ENCODE measurements at places on chromosomes 6 and 20.
A peak's percentile ranks its signal among the peaks of the same experiment; 100 is the strongest.

GRCh38 chr20:21028921-21029320 is 77.2 kb downstream of the LINC00237 start:
- DNase-seq, result no peak

- DNase-seq, result no peak
These were observed 5.3 kb upstream of the ASIP start for GRCh38 chr20:34235875-34236274.

- peak; percentile 93 for DNase-seq
These were observed 3.6 kb upstream of the MICA start for GRCh38 chr6:31399589-31400466.

DNA sequence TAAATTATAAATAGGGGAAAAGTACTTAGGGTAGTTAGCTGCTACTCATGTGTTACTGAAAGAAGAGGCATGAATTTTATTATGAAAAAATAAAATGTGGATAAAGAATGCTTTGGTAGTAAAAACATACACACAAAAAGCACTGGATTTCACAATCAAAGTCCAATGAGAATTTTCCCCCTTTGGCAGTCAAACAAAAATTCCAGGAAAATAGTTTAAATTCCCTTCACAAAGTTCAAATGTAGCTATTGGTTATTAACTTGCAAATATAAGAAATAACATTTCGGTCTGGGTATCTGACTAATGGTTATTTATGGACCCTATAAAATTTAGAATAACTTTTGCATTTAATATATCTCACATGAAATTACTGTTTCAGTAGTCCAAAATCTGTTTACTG is 210.4 kb downstream of the FOXC1 start:
- no peak for DNase-seq

GRCh38 chr6:118709859-118710350 is 58.5 kb upstream of the CEP85L start:
- DNase-seq, result peak; percentile 95

GRCh38 chr20:19897891-19898290 is 119.3 kb upstream of the NAA20 start:
- DNase-seq, result no peak

- no peak for DNase-seq
These were observed 29.5 kb downstream of the RIOK1 start for GRCh38 chr6:7419065-7419464.

DNA sequence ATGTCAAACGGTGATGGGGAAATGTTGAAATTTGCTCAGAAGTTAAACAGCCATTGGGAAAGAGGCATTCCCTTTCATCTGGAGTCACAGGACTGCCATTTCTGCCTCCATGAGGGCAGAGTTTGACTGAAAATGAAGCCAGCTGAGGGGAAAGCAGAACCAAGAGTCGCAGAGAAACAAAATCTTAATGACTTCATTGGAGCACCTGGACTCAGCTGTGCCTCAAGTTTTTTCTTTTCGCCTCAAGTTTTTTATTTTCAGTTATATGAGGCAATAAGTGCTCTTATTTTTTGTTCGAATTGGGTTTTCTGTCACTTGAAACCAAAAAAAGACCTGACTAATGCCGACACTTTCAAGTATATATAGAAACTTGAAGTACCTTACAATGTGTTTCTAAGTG is 161.3 kb downstream of the PKHD1 start:
- no peak for DNase-seq

DNA sequence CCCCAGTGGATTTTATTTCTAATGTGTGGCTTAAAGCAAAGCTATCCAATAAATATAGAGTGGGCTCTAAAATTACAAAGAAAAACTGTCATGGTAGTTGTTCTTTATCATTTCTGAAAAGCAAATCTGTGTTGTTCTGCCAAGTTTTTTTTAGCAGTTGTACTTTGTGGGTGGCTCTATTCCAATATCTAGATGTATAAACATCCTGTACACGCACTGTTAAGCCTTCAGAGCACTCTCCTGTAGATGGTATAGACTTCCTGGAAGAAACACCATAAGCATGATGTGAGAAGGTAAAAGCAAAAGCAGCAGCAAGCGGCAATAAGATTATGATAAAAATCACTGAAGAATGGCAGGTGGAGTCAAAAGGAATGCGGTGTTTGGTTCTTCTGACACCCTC is 21.5 kb upstream of the TMEM30A start:
- DNase-seq, result no peak

GRCh38 chr6:163444077-163444476 is 29.6 kb downstream of the QKI start:
- no peak for DNase-seq

DNA sequence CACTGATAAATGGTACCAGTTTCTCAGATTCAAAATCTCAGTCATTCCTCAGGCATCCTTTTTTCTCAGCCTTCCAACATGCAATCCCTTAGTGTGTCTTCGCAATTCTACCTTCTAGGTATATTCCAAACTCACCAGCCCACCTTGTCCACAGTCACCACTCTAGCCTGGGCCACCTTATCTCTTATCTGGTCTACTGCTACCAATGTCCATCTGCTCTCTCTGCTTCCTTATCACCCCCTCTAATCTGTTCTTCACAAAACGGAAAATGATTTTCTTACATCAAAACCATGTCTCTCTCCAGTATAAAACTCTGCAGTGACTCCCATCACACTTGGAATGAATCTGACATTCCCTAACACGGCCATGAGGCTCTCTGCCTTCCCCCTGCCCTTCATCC is 91.9 kb downstream of the PREP start:
- DNase-seq, result no peak

GRCh38 chr6:142756215-142756630 is 188.8 kb downstream of the HIVEP2 start:
- no peak for DNase-seq

- peak; percentile 40 for DNase-seq
These were observed 50.8 kb downstream of the METTL24 start for GRCh38 chr6:110307368-110307767.

DNA sequence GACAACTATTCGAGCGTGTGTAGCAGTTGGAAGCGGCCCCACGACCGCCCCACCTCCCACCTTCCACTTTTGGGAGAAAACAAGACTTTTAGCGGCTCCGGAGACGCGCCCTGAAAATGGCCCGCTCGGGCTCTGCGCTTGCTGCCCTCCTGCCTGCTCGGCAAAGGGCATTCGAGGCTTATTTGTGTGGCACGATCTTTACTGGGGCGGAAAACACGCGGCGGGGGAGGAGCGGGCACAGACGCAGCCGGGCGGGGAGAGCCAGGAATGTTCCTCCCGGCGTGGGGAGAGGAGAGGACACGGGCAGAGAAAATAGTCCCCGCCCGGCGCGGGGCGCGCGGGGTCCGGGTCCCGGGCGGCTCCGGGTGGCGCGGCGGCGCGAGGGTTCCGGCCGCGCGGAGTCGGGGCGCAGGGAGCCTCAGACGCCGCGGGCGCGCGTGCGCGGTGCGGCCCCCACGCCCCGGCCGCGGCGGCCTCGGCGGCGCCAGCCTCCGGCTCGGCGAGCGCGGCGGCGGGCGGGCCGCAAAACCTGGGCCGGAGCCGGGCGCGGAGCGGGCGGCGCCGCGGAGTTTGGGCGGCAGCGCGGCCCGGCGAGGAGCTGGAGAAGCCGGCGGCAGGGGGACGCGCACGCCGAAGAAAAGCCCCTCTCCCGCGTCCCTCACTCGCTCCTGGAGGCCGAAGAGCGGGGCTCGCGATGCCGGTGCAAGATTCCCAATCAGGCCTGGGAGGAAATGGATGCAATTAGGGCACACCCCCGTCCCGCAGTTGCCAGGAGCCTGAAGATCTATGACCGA is 90.0 kb upstream of the ARID1B start:
- peak; percentile 84 for DNase-seq

DNA sequence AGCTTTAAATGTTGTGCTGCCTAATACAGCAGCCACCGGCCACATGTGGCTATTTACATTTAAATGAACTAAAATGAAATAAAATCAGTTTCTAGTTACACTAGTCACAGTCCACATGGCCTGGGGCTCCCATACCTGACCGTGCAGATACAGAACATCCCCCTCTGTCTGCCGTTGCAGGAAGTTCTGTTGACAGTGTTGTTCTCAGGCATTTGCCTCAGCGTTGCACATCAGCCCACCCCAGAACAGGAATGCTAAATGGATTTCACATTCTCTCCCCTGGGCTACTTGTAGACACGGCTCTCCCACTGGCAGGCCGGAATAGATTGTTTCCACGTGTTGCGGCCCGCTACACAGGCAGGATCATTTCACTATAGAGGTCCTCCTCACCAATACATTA is 26.3 kb downstream of the JAG1 start:
- no peak for DNase-seq

DNA sequence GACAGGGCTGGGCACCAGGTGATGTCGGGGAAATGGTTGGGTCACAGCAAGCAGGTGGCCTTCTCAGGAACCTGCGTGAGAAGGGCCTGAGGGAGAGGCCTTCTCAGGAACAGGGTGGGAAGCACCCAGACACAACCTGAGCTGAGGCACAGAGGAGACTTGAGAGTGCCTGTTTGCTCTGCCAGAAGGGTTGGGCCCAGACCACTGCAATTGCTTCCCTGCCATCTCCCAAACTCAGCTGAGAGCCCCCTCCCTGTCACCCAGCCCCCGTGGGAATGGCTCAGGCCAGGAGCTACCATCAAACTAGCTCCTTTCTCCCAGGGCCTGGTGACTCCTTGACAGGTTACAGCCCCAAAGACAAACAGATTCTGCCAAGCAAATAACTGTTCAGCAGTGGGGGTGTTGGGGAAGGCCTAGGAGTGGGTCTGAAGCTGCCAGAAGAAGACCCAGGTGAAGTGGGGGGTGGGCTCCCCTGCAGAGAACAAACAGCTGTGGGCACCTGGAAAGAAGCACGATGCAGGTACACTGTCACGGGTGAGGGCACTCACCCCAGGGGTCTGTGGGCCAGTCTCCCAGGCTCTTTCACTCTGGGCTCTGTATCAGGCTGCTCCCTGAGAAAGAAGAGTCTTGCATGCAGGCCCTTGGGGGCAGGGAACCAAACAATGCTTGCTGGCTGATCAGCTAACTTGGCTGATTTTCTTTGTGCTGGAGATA is 30.4 kb upstream of the SPDEF start:
- DNase-seq, result no peak

DNA sequence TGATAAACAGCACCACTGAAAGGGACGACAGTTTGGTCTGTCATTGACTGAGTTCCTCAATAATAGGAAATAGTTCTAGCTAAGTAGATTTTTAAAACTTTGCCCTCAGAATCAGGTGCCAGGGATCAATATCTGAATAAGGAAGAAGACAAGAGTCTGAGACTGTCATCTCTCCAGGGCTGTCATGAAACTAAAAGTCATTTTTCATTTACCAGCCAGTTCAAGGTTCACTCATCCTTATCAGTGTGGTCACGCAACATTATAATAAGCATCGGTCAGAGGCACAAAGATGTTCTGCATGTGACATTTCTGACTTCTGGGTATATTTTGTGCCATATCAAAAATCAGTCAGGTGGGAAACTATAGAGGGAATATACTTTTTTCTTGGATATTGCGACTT is 52.5 kb upstream of the E2F3 start:
- DNase-seq, result no peak

DNA sequence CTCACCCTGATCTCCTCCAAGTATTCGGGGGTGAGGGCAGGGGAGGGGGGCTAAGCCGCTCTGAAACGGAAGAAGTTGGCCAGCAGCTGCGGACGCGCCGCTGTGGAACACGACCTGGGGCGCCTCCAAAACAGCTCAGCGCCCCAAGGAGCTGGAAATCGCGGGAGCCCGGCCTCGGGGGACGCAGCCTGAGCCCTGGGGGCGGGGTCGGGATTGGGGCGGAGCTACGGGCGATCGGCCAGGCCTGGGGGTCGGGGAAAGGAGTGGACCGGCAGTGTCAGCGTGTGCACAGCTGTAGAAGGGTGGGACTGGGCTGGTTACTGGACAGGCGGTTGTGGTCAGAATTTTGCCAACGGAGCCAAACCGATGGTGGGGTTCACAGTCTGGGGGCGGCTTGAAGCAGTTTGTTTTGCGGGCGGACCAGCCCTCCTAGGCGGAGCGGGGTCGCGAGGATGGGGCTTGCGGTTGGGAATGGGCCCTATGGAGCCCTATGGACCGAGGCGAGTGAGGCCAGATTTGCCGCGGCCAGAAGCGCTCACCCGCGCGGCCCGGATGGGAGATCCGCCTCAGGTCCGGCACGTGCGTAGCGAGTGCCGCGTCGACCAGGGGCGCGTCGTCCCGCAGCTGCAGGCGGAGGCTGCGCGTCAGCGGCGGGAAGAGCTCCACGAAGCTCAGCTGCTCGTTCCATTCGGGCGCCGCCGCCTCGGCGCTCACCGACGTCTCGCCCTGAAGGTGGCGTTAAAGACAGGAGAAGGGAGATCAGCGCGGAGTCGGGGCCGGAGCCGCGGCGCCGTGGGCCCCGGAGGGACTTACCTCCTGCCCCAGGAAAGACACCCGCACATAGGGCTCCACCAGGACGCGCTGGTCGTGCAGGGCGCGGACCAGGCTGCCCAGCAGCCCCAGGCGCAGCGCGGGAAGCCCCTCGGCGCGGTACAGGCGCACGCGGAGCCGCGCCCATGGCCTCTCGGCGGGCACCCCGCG is 14.3 kb upstream of the SPAG4 start:
- DNase-seq, result peak; percentile 74

GRCh38 chr6:52457096-52457495 is 37.0 kb downstream of the EFHC1 start:
- no peak for DNase-seq

DNA sequence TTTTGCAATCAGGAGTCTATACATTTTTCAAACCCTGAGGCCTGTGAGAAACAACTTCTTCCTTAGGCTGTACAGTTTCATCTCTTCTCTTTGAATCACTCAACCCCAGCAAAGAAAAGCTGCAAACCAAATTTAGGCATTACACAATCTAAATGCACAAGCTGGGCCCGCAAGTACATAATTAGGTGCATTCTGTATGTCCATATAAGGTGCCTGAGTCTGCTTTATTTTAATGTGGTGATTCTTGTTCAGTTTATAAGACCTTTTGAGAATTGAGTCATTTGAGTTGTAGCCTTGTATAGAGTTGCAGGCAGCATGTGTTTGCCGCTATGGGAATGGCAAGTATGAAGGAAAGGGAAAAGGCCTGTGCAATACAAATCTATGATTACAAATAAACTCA is 709.6 kb upstream of the MARCKS start:
- no peak for DNase-seq

DNA sequence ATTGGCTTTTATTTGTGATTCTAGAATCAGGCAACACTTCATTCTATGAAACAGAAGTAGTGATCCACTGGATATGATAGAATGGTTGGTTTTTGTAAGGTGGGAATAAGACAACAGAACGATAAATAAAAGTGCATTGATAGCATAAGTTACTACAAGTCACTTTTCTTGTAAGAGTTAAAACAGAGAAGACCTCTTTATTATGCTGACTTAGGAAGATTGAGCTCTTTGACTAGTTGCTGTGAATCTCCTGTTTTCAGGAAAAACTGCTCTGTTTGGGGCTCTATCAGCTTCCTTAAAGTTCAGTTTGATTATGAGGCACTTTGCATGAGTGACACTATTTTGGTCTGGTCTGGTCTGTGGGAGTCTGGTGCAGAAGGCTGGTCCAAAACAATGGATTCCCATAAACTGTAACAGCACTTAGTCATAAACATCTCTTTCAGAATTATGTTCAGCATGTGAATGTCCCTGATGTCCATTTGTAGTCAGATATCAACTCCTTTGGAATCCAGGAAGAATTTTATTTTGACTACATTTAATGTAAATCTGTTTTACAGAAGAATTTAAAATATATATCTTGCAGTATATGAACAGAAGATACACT is 35.0 kb upstream of the DSE start:
- no peak for DNase-seq

- no peak for DNase-seq
These were observed 279.6 kb downstream of the NRN1 start for GRCh38 chr6:5726976-5727718.

GRCh38 chr20:61730631-61731362 is 334.9 kb downstream of the TAF4 start:
- DNase-seq, result no peak

Data from KBM-7 (cell line).